ENCODE measurements at places on chromosomes 1 and 21.

- no peak for DNase-seq
These were observed 2.4 kb upstream of the COL6A1 start for GRCh38 chr21:45979141-45979631.

DNA sequence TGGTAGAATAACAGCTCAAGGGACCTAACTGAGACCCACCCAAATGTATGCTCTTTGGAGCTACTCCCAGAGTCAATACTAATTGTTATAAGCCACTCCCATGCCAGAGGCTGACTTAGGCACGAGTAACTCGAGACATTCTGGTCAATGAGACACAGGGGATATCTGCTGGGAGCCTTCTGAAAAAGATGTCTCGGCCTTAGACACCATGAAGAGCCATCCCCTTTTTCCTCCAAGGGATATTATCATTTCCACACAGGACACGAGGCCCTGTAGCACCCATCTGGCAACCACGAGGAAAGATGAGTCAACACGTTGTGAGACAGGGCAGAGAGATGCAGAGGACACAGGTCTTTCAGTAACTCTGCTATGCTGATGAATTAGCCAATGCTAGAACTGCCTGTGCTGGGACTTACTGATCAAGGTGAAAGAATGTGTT, 30.7 kb downstream of the ITPKB start:
- DNase-seq, result no peak

- peak; percentile 60 for DNase-seq
These were observed 67.8 kb downstream of the LRIG2 start for GRCh38 chr1:113140588-113141446.

- DNase-seq, result no peak
These were observed 38.7 kb downstream of the AMY1C start for GRCh38 chr1:103788377-103788776.

GRCh38 chr1:113219828-113220227, 146.8 kb downstream of the LRIG2 start:
- no peak for DNase-seq

DNA sequence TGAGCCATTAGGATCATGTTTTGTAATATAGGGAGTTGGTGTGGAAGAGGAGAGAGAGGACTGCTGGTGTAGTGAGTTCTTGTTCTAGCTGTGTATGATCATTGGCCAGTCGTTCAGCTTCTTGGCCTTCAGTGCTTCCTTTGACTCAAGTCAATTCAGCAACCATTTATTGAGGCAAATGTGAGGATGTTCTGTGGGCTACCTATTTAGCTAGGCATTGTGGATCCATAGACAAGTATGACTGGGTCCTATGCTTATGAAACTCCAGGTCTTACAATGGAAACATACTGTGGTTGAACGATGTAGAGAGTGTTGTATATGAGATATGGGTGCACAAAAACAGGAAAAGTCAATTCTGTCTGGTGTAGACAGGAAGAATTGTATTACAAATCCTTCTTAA, 41.7 kb downstream of the NFIA start:
- DNase-seq, result no peak

- no peak for DNase-seq
These were observed 72.5 kb upstream of the RAB3GAP2 start for GRCh38 chr1:220344745-220345144.

DNA sequence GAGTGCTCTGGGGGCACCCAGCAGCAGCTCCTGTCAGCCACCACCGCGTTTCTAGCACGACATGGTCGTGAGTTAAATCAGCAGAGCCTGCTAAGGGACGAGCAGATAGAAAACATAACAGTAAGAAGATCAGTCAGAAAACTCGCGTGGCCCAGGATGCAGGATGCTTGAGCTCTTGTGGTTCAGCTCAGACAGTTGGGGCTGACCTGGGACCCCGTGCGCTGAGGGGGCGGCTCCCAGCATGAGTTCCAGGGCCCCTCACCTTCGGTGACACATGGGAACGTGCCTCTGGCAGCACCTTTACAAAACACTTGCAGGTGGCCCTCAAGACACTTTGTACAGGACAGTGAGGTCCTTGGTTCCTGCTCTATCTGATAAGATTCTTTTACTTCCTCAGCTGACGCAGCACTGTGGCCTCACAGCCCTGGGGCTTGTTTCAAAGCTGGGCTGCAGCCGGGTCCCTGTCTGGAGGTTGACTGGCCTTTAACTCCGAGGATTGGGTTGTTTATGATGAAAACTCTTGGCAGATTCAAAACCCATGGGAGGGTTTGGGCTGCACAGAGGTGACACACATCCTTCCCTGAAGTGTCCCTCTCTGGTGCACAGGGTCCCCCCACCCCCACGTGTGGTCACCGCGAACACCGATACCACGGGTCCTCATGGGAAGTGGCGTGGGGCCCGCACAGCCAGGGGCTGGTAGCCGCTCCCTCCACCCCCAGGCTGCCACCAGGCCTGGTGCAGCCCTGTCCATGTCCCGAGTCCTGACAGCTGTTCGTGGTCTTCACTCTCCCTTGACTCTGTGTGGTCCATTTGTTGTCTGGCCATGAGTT, 65.3 kb upstream of the COL6A1 start:
- DNase-seq, result no peak

DNA sequence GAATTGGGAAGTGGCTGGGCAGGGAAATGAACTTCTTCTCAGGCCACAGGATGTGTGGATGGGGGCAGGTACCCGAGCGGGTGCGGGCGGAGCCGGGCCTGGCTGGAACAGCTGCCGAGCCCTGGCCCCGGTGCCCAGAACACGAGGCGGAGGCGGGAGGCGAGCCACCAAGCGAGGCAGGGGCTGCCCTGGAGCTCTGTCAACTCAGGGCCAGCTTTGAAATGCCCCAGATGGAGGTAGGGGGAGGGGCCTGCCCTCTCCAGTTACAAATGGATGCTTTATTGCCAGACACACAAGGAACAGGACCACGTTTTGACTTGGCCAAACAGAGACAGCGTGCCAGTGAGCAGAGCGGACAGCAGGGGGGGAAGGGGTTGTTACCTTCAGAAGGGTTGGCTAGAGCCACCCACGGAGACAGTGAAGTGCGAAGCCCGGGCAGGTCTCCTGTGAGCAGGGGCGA, 240.4 kb downstream of the SDCCAG8 start:
- DNase-seq, result no peak

GRCh38 chr1:69914976-69915765, 290.2 kb downstream of the LRRC40 start:
- no peak for DNase-seq

DNA sequence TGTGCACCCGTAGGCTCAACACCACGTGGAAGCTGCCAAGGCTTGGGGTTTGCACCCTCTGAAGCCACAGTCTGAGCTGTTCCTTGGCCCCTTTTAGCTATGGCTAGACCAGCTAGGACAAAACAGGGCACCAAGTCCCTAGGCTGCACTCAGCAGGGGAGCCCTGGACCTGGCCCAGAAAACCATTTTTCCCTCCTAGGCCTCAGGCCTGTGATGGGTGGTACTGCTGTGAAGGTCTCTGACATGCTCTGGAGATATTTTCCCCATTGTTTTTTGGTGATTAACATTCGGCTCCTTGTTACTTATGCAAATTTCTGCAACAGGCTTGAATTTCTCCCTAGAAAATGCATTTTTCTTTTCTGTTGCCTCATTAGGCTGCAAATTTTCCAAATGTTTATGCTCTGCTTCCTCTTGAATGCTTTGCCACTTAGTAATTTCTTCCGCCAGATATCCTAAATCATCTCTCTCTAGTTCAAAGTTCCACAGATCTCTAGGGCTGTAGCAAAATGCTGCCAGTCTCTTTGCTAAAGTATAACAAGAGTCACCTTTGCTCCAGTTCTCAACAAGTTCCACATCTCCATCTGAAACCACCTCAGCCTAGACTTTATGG, 69.0 kb upstream of the KRTAP19-8 start:
- DNase-seq, result no peak

DNA sequence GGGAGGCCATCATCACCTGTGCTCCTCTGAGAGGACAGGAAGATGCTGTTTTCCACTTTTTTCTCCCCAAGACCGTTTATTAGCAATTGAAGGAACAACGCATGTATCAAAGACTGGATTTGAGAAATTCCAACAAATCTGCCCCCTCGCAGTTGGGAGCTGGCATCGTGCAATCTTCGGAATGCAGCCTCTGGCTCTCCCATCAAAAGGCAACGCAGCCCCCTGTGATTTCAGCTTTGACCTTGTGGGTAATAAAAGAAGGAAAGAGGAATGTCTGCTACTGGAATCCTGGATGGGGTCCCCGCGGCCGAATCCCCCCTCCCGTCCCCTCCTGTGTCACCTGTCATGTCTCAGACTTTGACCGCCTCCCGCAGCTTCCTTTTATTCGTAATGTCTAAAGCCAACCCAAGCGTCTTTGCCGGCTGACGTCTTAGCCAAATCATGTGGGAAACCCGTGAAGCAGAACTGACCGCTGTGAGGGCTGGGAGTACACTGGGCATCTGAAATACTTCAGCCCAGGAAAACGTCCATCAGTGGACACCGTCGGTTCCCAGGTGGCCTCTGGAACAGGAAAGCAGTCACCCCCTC, 101.5 kb downstream of the WDR4 start:
- no peak for DNase-seq

DNA sequence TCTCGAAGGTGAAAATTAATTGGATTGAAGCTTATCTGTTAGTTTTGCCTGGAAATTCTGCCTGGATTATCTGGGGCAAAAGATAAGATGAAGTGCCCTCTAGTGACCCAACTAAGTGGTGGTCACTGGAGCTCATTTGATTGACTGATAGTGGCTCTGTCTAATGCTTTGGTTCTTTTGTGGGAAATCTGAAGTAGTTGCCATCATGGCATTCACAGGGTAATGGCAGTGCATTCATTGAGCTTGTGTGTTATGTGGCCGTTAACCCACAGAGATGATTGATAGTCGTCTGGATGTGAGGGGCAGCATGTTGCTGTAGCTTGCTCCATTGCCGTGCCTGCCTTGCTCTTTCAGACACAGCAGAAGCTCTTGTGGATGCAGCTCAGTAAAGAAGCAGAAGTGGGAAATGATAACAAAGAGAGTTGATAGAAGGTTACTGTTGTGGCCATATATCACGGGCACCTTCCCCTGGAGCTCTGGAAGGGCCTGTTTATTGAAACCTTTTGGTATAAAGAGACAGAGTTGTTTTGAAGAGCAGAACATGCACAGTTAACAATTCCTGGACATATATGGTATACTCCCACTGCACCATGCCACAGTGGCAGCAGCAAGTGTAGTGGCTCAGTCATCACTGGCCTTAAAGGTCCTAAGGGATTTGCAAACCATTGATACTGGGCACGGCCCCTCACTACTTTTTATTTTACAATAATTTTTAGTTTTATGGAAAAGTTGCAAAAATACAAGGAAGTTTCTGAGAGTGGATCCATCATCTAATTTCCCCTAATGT, 42.0 kb downstream of the CXADR start:
- DNase-seq, result peak; percentile 27
